Stimulated activated CD8-positive, alpha-beta memory T cell treated with anti-CD3 and anti-CD28 coated beads, Interleukin-2, amount 100 ng/mL, for 1 hour (primary cell): ENCODE measurements at places on chromosomes 6 and 20.

GRCh38 chr6:44142835-44143234 is 15.5 kb downstream of the TMEM63B start:
- no peak for DNase-seq

DNA sequence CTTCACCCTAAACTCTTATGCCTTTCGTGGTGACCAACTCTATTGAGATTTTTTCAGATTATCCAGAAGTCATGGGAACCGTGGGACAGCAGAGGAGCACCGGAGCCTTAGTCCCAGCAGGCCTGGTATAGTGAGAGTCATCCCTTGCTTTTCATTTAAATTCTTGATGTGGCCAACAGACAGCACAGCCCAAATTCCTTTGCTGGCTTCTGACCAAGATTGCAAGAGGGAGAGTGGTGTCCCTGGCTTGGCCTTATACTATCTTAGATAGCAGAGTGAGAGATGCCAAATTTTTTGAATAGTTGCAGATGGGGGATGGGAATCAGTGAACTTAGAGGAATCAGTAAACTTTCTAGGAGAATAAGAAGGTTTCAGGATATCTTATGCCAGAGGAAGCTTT is 7.8 kb downstream of the STX11 start:
- no peak for DNase-seq

GRCh38 chr6:23403460-23403859 is 722.6 kb upstream of the NRSN1 start:
- no peak for DNase-seq

DNA sequence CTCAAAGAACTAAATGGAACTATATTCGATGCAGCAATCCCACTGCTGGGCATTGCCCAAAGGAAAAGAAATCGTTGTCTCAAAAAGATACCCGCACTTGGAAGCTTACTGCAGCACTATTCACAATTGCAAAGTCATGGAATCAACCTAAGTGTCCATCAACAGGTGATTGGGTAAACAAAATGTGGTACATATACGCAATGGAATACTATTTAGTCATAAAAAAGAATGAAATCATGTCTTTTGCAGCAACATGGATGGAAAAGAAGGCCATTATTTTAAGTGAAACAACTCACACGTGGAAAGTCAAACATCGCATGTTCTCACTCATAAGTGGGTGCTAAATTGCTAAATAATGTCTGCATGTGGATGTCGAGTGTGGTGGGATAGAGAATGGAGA is 70.9 kb upstream of the MPC1 start:
- DNase-seq = no peak

DNA sequence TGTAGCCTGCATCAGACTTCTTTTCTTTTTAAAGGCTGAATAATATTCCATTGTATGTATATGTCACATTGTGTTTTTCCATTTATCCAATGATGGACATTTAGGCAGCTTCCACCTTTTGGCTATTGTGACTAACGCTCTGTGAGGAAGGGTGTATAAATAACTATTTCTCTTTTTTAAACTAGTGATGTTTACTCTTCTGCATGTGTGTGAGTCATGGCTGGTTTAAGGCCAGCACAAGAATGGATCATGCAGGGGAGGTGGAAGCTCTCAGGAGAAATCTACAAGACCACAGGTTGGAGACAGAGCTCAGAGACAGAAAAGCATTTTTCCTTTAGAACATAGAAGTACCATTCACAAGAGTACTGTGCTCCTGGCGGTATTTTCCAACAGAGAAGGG is 307.2 kb downstream of the SOX4 start:
- no peak for DNase-seq

- DNase-seq = no peak
These were observed 498.6 kb downstream of the BTBD3 start for GRCh38 chr20:12416281-12416680.

GRCh38 chr6:141464490-141464889 is 668.2 kb upstream of the GJE1 start:
- no peak for DNase-seq
